ENCODE measurements at places on chromosomes 1 and 21. TPM values are rescaled to one million over a fixed set of nuclear protein-coding genes. Genes with fewer than 3 reads are reported as not detected.

GRCh38 chr1:63612971-63613370, 19.8 kb downstream of the PGM1 start:
- DNase-seq: no peak

DNA sequence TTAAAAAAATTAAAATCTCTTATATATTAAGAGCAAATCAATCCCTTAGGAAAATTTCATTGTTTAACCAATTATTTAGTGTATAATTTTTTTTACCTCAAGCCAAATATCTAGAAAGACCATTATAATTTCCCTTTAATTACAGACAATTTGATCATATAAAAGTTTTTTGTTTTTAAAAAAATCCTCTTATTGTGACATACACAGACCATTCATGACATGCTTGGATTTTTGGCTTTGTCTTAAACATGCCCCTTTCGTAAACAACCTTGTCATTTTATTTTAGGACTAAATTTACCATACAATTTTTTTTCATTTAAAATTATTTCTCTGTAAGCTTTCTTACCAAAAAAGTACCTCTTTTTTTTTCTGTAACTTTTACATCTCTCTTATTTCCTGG, 14.2 kb upstream of the CYP4B1 start:
- no peak for DNase-seq

DNA sequence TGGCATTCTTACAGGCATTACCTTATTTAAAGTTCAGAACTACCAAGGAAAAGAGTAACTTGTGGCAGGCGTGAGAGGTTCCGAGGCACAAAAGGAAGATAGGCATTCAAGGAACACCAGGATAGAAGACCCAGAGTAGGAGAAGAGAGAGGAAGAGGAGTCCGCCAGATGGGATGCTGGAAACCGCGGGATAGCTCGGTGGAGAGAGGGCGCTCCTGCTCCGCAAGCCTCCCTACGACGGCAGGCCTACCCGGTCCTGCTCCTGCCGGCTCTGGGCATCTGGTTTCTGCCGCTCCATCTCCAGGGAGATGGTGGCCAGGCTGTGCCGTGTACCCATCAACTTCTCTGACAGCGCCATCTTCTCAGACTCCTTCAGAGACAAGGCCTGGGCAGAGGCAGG, 5.4 kb upstream of the NBPF1 start:
- DNase-seq: no peak

DNA sequence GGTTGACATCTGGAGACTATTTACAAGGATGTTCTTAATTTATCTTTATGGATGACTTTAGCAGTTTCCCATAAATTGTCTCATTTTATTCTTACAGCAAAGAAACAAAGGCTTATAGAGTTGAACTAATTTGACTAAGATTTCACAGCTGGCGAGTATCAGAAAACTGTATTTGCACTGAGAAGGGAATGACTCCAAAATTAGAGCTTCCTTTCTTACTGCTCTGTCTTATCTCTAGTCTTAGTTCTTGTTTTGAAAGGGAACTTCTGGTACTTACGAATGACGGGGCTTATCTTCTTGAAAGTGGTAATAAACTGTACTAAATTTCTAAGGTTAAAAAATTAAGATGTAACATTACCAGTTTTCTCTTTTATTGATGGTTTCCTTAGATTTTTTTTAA, 13.6 kb downstream of the CNST start:
- DNase-seq: no peak

GRCh38 chr1:246506367-246506673, 759 bp downstream of the SMYD3 start:
- no peak for DNase-seq

DNA sequence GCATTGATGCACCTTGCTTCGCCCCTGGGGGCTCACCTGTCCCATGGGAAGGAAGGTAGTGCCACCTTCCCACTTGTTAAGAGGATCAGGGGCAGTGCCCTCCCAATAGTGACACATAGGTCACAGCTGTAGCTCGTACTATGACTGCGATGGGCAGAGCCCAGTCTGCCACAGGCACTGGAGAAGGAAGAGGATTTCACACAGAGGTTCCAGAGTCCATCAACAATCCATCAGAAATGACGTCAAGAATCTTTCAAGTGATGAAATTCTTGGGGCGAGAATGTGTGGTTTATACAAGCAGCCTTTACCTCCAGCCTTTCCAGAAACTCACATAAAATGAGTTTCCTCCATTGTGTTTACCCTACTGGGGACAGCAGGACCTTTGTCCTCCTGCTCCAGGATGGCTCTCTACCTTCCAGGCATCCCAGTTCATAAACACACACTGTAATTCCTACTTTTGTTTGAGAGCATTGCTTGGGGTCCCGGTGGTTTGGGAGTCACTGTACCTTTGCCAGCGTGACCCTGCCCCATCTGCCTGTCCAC, 260.6 kb upstream of the VAMP3 start:
- DNase-seq: no peak

DNA sequence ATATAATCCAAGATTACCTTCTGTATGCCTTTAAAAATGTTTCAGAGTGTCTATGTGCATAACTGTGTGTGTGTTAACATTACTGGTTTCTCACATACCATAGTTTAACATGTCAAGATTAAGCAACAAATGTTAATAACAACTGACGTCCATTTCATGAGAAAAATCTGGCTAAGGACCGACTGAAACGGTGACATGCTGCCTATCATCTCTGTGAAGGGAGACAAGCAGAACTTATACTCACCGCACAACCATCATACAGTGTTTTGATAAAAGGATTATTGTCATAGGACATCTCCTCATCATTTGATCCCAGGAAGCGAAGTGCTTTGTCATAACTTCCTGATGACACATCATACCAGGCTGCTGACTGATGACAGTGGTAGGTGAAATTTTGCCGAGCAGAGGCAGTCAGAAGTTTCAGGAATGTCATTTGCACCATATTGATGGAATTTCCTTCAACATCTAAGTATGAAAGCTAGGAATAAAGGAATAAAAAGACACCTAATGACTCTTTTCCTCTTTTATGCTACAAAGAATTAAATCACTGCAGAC, 228.8 kb downstream of the COL11A1 start:
- no peak for DNase-seq

DNA sequence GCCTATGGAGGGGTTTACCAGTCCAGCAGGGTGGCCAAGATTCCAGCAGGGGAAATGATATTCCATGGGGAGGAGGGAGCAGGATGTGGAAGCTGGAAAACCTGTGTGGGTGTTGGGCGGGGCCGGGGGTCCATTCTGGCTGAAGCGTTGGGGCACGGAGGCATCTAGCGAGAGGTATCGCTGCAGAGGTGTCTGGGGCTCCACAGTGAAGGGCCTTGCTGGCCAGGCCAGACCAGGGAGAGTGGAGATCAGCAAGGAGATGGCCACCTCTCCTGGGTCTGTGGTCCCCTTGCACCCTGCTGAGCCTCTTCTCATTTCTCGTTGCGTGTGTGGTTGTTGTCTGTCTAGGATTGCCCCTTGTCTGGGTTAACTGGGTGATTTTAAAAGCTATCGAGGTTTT, 6.2 kb downstream of the COQ8A start:
- DNase-seq: no peak

AMPD1 gene
- polyA plus RNA-seq: not detected

GRCh38 chr1:229075217-229075616, 195.7 kb upstream of the RAB4A start:
- no peak for DNase-seq

GRCh38 chr1:35345439-35345981, 77.0 kb downstream of the ZMYM4 start:
- no peak for DNase-seq

MMP23B gene
- 0.07 TPM for polyA plus RNA-seq

DNA sequence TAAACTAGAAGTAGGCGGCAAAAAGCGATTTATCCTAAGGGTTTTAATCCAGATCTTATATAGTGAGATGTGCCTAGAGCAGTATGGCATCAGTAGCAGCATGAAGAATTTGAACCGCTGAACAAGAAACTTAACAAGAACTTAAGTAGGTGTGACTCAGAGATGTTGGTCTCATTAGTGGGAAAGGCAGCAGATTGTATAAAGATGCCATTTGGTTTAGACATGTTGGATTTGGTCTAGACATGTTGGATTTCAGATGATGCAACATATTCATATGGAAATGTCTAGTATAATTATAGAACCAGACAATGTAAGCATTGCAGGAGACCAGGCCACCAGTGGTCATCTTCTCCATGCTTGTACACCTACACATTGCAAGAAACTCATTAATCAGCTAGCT, 42.1 kb upstream of the ZP4 start:
- peak; percentile 78 for DNase-seq
